ENCODE measurements at places on chromosomes 3 and 15. TPM values are rescaled to one million over a fixed set of nuclear protein-coding genes. Genes with fewer than 3 reads are reported as not detected.

Gene CD96
- total RNA-seq = 1.7 TPM

Gene LSMEM2
- 2.0 TPM for total RNA-seq

Gene SERPINI2
- not detected for total RNA-seq

Gene ARGFX
- not detected for total RNA-seq

Gene TUBGCP4
- total RNA-seq = 18.9 TPM

Gene LOXL1
- 16.6 TPM for total RNA-seq

Gene ARID3B
- 5.5 TPM for total RNA-seq

GRCh38 chr15:51267703-51268083 lies 70.7 kb downstream of the CYP19A1 start:
- peak; percentile 64 for DNase-seq

DNA sequence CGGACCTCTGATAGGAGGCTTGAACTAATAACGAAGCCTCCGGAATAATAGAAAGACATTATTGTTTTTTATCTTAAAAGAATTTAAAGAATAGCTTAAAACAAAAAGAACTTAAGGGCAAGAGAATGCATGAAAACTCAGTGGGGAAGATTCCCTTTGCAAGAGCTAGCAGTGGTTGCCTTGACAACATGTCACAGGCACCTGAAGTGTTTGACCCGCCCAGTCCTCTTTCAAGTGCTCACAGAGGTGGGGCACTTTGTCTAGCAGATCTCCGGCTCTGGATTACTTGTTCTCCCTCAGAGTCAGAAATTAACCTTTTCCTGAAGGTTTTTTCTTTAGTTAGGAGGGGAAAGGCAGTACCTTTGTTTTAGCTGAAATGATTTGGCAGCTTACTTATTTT lies 37.8 kb downstream of the LARS2 start:
- DNase-seq = no peak

DNA sequence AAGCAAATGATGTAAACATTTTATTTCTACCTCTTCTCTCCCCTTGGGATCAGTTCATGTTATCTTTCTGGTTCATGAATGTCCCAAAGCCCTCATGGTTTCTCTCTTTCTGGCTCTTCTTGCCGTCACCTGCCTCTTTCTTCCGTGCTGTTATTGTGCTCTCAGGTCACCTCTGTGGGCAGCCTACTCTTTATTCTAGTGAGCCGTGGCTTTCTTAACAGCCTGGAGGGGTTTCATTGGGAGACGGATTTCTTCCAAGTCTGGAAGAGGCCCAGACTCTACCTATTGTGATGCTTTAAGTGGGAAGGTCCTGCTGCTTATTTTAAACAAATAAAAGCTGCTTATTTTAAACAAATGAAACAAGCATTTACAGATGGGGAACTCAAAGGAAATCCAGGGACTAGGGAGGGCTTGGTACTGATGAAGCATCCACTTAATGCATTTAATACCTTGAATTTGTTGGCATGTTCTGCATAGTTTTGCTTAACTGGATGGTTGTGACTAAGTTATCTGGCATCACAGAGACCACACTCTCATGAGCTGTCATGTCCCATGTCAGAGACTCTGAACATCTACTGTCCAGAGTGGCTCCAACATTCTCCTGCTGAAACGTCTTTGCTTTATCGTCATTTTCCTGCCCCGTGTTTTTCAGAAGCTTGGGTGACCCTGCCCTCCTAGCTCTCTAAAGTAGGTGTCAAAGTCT lies 443.3 kb downstream of the GABRG3 start:
- no peak for DNase-seq

DNA sequence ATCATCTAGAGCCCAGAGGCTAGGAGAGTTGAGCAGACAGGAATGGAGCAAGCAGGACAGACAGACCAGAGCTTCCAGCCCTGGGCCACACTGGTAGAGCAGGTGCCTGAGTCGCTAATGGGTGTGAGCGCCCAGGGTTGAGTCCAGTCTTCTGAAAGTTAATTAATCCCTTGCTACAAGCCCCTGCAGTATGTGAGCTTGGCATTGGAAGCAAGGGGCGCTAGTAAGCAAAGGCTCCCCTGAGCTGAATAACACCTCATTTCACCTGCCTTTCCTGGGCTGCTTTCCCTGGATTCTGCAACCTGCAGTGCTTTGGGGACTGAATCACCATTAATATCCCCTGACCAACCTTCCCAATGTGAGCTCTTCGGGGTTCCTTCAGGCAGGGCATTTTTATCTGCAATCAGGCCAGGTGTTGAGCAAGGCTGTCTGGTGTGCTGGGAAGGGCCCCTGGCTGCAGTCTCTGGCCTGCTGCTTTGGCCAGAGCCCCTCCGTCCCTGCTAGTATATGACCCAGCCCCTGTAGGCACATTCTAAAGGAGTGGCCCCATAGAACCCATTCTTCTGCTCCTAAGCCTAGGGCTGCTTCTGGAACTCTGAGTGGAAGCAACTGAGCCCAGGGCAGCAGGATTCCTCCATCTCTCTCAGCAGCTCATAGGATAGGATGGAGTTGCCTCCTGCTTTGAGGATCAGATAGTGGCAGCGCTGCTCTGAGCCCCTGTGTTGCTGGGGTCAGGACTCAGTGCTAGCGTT lies 45.1 kb upstream of the EPHB1 start:
- DNase-seq = no peak

DNA sequence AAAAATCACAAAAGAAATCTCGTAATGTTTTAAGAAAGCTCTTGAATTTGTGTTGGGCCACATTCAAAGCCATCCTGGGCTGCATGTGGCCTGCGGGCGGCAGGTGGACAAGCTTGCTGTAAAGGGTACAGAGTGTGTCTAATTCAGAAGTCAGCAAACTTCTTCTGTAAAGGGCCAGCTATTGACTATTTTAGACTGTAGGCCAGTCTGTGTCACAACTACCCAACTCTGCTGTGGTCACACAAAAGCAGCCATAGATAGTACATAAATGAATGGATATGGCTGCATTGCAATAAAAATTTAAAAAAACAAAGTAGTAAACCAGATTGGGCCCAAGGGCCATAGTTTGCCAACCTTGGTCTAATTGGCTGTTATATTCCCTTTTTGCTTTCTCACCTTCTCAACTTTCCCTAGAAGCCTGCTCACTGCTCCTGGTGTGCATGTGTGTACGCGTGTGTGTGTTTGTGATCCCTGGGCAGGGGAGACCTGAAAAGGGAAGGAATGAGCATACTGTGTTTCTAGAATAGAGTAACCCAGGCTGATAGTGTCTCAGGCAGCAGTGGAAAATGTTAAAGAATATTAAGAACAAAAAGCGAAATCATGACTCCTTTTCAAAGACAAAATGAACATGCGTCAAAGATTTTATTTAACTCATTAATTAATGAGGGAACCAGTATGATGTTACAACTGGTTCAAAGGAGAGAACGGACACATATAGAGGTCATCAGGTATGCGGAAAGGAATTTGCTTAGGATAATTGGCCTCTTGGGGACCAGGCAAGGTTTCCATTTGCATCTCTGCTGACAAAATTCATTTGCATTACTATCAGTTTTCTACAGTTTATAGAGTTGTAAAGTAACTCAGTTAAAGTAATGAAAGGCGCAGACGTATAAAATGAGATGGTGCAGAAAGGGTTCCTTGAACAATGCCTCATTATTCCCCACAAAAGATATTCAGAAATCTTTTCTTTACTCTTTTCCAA lies 248.0 kb downstream of the THSD4 start:
- no peak for DNase-seq

DNA sequence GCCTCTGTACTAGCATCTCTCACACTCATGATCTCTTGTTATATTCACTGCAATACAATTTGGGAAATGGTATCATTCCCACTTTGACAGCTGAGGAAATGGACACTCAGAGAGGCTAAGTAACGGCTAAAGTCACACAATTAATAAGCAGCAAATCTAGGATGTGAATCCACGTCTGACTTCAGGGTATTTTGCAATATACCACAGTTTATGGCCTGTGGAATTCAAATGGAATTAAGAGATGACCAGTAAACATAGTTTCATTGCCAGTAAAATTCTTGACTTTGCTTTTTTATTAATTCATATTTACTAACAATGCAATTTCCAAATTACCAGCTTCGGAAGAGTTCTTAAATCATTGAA lies 61.1 kb downstream of the CCNL1 start:
- DNase-seq = no peak

- no peak for DNase-seq
Measured at GRCh38 chr3:159069091-159069490, 267.2 kb downstream of the MFSD1 start.

DNA sequence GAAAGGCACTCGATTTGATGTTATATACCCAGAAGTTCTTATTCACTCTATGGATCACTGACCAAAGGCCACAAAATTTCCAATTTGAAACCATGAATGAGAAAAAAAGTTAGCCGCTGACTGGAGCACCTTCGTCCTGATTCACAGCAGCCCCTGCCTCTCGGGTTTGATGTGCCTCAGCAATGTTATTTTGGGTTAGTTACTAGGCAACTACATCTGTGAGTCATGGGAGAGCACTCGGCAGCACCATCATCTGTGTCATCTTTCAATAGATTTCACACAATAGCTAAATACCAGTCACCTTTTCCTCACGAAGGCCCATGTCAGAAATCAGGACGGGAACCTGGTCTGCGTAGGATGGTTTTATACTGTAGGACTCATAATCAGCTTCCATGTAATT lies 269.2 kb downstream of the ZBBX start:
- DNase-seq = no peak

DNA sequence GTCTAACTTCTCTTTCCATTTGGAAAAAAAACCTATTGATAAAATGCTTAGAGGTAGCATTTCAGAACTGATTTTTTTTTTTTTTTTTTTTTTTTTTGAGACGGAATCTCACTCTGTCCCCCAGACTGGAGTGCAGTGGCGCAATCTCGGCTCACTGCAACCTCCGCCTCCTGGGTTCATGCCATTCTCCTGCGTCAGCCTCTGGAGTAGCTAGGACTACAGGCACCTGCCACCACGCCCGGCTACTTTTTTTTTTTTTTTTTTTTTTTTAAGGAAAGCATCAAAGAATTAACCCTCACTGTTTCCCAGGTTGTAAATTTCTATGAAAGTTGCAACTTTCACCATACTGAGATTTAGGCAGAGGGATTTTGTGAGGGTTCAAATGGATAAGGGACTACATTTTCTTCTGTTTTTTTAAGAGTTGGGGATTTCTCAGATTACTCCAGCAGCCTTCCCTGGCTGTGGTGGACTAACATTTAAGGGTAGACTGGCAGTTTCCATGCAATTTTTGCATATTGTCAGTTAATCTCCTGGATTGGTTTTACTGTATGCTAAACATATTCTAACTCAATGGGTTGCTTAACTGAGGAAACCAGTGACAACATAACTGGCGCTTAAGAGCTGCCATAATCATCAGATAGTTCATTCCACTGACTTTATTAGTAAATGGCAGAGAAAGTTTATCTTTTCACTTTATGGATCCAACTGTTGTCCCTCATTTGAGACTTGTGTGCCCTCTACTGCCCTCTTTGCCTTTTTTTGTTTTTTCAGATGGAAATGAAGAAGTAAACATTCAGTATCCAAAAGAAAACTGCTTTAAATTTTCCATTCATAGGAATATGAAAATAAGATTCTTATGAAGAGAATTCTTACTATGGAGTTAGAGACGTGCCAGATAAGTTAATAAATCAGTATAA lies 93.7 kb downstream of the NPTN start:
- DNase-seq = no peak

GRCh38 chr15:87704276-87704675 lies 552.3 kb downstream of the NTRK3 start:
- no peak for DNase-seq

DNA sequence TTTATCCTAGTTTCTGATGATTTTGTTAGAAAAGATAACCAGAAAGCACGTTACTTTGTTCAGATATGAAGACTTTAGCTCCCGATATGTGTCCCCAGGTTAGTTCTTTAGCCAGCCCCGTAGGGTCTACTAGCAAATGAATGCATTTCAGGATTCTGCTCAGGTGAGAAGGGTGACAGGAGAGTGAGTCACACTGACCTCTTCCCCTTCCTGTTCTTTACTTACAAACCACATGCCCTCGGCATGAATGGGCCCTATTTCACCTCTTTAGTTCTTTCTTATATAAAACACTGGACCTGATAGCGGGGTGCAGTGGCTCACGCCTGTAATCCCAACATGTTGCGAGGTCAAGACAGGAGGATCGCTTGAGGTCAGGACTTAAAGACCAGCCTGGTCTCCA lies 98.4 kb downstream of the SLC49A4 start:
- DNase-seq = no peak

DNA sequence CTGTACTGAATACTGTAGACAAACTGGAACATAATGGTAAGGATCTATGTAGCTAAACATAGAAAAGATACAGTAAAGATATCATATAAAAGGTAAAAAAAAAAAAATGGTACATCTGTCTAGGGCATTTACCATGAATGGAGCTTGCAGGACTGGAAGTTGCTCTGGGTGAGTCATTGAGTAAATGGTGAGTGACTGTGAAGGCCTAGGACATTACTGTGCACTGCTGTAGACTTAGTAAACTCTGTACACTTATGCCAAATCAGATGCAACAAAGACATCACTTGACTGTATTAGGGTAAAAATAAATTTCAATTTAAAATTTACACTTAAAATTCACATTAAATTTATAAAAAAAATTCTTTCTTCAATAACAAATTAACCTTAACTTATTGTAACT lies 281.3 kb upstream of the LMCD1 start:
- DNase-seq = no peak

DNA sequence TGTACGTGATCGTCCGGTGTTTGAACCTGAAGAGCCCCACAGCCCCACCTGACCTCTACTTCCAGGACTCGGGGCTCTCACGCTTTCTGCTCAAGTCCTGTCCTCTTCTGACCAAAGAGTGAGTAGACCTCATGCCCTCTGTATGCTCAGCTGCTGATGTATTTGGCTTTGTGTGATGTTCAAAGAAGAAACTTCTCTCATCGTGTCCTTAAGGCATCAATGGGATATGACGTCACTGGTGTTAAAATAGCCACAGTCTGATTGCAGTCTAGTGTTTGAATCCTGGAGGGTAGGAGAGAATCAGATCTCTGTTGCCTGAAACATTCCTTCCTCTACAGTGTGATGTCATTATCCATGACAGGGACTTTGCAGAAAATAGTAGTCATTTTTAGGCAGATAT lies 28.1 kb downstream of the ABHD2 start:
- no peak for DNase-seq

- DNase-seq = no peak
Measured at GRCh38 chr15:60916032-60916678, 312.9 kb downstream of the RORA start.

DNA sequence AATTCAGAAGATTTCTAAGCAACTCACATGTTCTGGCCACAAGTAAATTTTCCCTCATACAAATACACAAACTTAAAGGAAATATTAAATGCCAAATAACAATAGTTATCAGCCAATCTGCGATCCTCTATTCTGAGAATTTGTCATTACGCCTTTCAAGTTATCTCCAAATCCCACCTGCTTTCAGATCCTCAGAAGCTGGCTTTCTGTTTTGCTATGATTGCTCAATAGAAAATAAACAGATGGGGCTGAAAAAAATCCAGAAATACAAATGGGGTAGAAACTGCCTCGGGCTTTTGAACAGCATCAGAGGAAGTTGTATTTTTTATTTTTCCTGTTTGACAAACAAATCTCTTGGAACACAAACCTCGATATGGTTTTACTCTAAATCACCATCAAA lies 74.0 kb upstream of the CNTN4 start:
- no peak for DNase-seq

GRCh38 chr15:96232335-96232734 lies 98.2 kb upstream of the NR2F2 start:
- DNase-seq = no peak

- DNase-seq = no peak
Measured at GRCh38 chr3:121793078-121793477, 41.8 kb downstream of the IQCB1 start.

Measured in sciatic nerve (tissue), 2 donors.